Mesenteric fat pad (tissue), 1 donor: ENCODE measurements at places on chromosomes 16 and 17. TPM values are rescaled to one million over a fixed set of nuclear protein-coding genes. Genes with fewer than 3 reads are reported as not detected.

DNA sequence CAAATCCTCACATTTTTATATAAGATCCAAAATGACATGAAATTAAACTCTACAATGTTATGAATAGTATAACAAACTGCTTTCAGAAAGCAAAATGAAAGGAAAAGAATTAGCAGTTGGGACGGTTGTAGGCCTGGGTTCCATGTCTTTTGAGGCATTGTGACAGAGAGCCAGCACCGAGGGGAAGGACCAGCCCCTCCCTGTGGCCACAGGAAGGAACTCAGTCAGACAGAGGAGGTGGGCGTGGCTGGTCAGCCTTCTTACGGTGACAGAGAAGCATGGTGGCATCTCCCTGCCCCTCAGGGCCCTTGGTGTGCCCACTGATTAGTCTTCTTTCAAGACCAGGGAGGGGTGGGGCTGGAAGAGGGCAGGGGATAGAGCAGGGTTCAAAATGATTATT, 5.7 kb downstream of the ZNF319 start:
- no peak for DNase-seq

DNA sequence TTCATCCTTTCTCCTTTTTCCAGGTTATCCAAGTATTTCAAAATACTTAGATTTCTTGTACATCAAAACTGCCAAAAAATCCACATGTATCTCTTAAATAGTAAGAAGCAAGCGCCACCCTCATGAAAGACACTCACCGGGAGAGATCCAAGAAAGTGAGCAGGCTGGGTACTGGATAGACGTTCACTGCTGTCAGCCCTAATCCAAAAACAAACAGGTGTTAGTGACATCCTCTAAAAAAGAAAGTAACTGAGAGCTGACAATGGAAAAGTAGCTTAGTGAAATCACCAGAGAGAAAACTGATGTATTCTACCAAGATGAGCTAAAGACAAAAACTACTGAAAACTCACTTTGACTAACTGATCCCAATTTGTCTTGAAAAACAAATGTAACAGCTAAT, 46.1 kb downstream of the MARVELD3 start:
- no peak for DNase-seq

GRCh38 chr16:24141466-24141865, 114.7 kb upstream of the CACNG3 start:
- no peak for DNase-seq

DNA sequence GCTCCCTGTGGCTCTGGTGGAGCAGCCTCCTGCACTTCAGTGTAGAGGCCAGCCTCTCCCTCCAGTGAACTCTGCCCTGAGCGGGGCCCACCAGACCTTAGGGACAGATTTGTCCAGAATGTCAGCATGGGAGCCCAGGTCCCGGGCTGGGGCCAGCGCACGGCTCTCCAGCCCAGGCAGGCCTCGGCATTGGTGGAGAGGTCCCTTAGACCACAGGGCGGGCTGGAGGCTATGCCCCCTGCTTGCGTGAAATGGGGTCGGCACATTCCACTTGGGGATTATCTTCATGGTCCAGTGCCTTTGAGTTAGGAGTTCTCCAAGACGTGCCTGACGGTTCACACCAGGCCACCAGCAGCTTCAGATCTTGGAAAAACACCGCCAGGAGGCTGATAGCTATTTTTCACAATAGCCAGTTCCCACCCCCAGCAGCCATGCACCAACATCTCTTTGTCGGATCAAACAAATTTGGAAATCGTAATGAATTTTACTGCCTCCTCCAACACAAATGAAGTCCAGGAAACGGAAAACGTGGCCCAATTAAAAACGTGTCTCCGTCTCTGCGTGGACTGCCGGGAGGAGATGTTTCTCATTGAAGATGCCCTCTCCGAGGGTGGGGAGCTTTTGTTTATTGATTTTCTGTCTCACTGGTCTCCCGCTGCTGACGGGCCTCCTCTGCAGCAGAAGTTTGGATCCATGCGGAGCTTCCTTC, 110.0 kb upstream of the CIBAR2 start:
- no peak for DNase-seq

GRCh38 chr17:4492721-4493561, 5.7 kb upstream of the SPNS2 start:
- no peak for DNase-seq

- DNase-seq = no peak
Measured at GRCh38 chr16:87017371-87018012, 299.7 kb downstream of the C16orf95 start.

DNA sequence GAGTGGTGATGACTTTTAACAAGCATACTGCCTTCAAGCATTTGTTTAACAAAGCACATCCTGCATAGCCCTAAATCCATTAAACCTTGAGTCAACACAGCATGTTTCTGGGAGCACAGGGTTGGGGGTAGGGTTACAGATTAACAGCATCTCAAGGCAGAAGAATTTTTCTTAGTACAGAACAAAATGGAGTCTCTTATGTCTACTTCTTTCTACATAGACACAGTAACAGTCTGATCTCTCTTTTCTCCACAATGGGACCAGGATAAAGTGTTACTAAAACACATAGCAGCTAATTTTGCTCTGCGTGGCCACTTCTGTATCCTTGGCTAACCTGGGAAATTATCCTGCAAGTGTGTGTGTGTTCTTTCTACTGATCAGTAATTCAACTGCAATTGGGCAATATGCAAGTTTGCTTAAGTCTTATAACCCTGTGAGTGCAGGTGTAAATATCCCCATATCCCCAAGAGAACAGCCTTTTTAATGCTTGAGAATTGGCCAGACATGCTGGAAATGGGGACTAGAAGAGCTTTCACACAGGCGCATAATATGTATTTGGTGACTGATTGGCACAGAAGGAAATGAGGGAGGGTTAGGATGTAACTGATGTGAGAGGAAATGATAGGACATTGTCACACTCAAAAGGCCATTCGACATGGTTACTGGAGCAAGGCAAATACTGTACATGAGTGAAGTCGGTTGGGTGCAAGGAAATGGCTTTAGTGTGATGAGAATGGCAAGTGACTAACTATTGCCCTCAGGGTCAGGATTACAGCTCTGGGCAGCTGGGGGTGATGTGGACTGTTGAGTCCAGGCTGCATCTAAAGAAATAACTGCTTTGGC, 10.8 kb upstream of the ANKS4B start:
- DNase-seq = no peak

Gene HOXB2
- 19.3 TPM for total RNA-seq

DNA sequence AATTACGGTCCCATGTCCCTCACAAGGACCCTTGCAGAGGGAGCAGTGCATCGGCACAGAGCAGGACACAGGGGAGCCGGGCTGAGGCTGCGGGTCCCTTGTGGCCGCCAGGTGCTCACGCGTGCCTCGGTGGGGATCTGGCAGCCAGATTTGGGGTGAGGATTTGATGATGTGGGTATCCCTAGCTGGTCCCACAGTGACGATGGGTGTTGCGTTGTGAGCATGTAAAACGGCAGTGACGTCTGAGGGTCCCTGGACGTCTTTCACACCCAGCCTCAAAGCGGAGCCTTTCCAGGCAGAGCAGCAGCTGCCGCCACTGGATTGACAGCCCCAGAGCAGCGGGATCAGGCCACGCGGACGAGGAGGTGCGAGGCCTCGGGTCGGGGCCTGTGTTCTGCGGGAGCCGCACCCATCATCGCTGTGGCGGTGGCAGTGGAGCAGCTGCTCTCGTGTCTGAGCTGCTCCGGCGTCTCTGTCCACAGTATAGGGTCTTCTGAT, 54.6 kb downstream of the WDR45B start:
- no peak for DNase-seq

DNA sequence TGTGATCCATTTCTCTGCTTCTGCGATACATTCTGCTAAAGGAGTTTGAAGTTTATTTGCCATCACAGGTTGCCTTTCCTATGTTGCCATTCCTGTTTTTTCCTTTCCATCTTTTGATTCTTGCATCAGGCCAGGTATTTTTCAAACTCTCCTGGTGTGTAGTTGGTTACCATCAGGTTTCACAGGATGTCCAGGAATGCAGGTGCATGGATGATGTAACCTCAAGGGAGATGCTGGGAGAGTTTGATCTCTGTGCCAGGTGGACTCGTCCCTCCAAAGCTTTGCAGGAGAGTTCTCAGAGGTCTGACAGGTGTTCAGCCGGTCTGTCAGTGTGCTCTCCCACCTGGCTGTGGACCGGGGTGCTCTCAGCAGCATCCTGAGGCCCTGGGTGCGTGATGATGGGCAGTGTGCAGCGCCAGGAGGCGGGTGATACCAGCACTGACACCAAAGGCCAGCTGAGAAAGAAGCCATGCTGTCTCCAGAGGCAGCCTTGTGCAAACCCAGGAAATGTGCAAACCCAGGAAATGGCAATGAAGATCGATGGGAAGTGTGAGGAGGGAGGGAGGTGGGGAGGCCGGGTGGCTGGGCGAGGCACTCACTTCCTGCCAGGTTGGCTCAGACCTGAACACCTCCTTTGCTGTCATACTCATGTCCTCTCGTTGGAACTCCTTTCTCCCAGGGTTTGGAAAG, 1.7 kb downstream of the ATP2C2 start:
- DNase-seq = no peak

Gene TBC1D3B
- 3.3 TPM for total RNA-seq

- no peak for DNase-seq
Measured at GRCh38 chr17:72236980-72237633, 116.3 kb downstream of the SOX9 start.

DNA sequence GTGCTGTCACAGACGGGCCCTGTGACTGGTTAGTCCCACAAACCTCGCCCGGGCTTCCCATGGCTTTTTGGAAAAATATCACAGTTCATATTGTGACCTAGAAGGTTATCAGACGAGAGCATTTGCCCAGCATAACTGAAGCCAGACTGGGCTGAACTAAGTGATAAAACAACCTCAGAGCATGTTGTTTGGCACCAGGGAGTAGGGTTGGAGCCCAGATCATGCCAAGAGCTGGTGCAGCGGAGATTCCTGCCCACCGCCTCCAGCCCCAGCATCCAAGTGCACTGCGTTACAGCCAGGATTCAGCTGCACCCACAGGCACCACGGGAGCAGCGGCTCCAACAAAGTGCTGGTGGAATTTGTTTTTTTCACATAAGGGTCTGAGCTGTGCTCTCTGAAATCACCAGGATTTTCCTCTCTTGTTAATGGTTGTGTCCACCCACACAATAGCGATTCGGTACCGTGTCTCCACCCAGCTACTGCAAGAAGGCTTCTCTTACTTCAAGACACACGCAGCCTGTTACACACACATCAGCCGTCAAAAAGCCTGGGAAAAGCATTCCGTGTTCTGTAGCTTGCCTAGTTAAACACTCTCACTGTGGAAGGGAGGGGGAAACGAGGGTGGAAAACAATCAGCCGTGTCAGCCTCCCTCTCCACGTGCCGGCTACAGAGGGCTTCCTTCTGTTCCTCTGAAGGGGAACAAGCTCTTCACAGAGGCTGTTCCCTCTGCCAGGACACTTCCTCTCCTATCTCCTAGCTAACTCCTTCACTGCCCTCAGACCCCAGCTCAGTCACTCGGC, 273.8 kb downstream of the C16orf95 start:
- no peak for DNase-seq

GRCh38 chr16:89918453-89919347, at the start of gene MC1R:
TSS of gene MC1R (plus strand) at chr16:89918862. CDS start at chr16:89919259, 397 bp downstream.
- DNase-seq = no peak

Gene C16orf54
- 5.2 TPM for total RNA-seq

GRCh38 chr17:19286751-19287341, 49.7 kb downstream of the EPN2 start:
- no peak for DNase-seq

DNA sequence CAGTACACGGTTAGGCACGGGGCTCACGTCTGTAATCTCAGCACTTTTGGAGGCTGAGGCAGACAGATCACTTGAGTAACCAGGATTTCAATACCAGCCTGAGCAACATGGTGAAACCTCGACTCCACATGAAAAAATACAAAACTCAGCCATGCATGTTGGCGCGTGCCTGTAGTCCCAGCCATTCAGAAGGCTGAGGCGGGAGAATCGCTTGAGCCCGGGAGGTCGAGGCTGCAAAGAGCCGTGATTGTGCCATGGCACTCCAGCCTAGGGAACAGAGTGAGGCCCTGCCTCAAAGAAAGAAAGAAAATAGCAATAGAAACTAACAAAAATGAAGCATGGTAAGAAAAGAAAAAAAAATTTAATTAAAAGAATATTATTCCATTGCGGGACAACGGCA, 128.0 kb upstream of the CHMP6 start:
- no peak for DNase-seq

GRCh38 chr16:57343221-57343620, 15.4 kb upstream of the CCL22 start:
- DNase-seq = peak; percentile 33

- no peak for DNase-seq
Measured at GRCh38 chr16:72894293-72895151, 153.4 kb downstream of the ZFHX3 start.

DNA sequence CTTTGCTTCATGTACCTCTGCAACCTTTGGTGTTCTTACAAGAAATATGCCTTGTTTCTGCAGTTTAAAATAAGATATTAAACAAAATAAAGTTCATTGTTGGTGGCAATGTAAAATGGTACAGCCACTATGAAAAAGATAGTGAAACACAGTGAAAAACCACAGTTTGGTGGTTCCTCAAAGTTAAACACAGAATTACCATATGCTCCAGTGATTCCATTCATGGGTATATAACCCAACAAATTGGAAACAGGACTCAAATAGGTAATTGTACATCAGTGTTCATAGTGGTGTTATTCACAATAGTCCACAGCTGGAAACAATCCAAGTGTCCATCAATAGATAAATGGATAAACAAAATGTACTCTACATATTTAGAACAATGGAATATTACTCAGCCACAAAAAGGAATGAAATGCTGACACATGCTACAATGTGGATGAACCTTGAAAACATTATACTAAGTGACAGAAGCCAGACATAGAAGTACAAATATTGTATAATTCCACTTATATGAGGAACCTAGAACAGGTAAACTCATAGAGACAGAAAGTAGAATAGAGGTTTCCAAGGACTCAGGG, 49.2 kb downstream of the CUEDC1 start:
- DNase-seq = no peak

GRCh38 chr16:57091200-57091974, 996 bp upstream of the CPNE2 start:
- no peak for DNase-seq

DNA sequence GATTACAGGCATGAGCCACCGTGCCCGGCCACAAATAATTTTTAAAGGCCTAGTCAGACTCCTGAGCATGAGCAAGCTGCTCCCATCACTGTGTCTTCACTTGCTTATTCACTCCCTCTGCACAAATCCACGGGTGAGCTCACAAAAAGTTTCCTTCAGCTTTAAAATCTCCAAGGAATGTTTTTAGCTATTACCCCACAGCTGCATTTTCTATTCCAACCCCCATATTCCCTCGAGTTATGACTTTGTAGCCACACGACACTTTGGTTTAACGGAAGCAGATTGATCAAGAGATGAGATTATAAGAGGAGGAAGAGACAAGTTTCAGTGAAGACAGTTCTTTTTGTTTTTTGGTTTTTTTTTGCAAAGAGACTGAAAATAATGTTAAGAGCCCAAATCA, 49.1 kb upstream of the SLC25A19 start:
- no peak for DNase-seq

Gene MT4
- not detected for total RNA-seq

DNA sequence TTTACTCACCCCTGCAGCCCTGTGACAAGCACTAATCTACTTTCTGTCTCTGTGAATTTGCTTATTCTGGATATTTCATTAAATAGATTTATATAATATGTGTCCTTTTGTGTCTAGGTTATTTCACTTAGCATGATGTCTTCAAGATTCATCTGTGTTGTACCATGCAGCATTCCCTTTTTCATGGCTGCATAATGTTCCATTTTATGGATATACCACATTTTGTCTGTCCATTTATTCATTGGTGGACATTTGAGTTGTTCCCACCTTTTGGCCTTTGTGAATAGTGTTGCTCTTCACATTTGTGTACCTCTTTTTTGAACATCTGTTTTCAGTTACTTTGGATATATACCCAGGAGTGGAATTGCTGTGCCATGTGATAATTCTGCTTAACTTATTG, 110.3 kb downstream of the ELAC2 start:
- DNase-seq = no peak

- no peak for DNase-seq
Measured at GRCh38 chr16:69845181-69845580, 83.0 kb downstream of the WWP2 start.
